ENCODE measurements at places on chromosomes 7 and 10.

DNA sequence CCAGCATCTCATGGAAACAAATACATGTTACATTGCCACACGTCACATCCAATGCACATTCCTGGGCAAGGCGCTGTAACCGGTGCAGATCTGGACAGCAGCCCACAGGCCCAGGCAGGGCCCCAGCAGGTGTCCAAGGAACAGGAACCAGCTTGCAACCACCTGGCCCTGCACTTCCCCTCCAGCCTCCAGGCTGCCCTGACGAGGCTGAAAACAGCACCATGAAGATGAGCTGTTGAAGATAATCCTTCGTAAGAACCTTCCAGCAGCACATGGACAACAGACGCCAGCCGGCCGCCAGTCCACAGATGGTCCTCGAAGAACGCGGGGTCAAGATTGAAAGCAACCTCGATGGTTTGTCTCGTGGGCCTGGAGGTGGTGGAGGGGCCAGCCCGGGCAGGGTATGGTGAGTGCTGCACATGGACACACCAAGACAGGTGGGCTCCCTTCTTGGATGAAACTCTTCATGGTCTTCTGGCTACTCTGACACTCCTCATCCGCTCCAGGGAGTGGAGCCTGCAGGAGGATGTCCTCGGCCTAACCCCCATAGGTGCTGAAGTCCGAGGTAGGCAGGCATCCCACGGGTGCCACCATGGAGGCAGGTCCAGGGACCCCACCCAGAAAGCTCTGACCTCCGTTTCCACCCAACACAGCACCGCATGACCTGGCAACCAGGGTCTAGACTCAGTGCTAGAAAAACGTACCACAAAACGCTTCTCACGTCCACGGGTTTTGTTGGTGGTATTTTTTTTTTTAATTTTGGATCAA, 22.9 kb downstream of the PDGFA start:
- no peak for DNase-seq

DNA sequence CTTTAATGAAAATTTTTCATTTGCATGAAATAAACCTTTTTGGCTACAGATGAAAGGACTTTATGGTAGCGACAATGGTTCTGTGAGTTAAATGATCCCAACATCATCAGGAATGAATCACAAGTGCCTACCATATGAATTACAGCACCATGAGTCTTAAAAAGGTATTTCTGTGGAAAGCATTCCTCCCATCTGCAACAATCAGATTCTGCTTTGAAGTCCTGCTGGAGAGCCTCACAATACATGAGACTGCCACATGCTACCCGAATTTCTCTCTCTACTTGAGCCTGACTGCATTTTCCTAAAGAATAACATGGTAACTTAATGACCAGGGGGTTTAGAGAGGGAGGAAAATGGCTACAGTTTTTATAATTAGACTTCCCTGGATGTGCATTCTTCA, 190.3 kb downstream of the TWIST1 start:
- no peak for DNase-seq

DNA sequence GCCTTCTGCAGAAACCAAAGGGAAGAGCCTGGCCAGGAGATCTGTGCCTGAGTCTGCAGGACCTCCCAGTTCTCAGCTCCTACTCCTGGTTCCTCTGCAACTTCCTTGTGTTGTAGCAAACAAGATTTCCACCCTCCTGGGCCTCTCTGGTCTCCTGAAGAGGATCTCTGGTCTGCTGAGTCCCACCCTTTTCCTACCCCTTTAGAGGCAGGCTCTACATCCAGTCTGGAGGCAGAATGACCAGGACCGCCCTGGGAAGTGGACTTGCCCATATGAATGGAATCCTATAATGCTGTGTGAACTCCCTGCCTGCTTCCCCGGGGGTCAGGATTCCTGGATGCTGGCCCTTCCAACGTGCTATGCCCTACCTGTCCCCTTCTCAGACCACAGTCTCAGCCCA, 3.2 kb downstream of the DENND2A start:
- no peak for DNase-seq

DNA sequence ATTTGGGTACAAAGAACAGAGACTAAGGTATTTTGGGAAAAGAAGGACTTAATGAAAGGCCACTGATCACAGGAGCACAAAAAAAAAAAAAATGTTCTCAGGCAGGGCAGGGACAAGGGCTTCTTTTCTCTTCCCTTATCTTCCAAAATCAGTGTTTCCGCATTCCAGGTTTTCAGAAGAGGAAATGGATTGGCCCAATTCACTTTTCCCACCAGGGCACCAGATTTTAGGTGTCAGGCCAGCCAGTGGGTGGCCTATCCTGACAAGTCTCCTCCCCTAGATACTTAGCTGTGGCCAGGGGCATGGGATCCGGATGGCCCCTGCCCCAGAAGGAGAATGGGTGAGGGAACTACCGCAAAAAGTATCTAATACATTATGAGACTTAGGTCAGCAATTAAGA, 88.9 kb upstream of the WAC start:
- DNase-seq = no peak

- no peak for DNase-seq
Observed at GRCh38 chr10:102460836-102461186, 9.5 kb upstream of the C10orf95 start.

DNA sequence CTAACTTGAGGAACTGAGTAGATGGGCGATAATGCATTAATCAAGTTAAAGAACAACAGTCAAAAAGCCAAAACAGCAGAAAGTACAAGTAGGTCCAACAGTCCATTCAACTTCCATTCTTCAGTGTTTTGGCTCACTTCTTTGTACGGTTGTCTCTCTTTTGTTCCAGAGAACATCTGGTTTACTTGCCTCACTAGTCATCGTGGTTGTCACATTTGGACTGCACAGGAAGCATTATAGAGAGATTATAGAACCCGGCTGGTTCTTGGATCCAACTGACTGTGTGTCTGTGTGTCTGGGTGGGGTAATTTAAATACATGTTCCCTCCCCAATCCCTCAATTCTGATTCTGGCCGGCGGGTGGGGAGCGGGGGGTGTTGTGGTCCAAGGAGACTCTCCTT, 1.8 kb upstream of the CEP41 start:
- no peak for DNase-seq

DNA sequence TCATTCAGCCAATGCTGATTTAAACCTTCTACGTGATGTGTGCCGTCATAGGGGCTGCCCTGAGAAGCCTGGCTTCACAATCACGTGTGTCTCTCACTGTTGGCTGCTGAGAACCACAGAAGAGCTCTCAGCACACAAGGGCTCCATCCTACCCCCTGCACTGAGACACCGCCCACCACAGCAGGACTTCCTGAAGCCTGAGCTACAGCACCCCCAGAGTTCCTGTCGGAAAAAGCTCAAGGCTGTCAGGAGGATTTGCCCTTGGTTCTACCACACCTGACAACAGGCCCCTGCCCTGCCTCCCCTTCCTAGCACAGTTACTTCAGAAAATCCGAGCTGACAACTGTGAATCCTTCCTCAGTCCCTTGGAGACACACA, 191.9 kb downstream of the MAD1L1 start:
- DNase-seq = no peak
